ENCODE measurements at places on chromosomes 7 and 10.

GRCh38 chr10:28891058-28891713, 213.9 kb downstream of the BAMBI start:
- peaks cover 26% of the 10 kb centered on the region for H3K4me1 ChIP-seq
- H3K27ac ChIP-seq: peak overlapping the region; percentile 41
- peaks cover 1% of the 10 kb centered on the region for H3K36me3 ChIP-seq
- no peak overlapping the region for H3K4me3 ChIP-seq

- DNase-seq: no peak
- H3K27me3 ChIP-seq: no peaks in the 10 kb centered on the region
- no peak overlapping the region for H3K27ac ChIP-seq
Measured at GRCh38 chr10:71878327-71879034, 27.4 kb upstream of the PSAP start.

GRCh38 chr7:14226126-14226525, 236.7 kb upstream of the ETV1 start:
- no peak overlapping the region for H3K27ac ChIP-seq
- DNase-seq: no peak
- no peaks in the 10 kb centered on the region for H3K27me3 ChIP-seq
- H3K36me3 ChIP-seq: no peaks in the 10 kb centered on the region
- H3K4me1 ChIP-seq: no peaks in the 10 kb centered on the region

GRCh38 chr10:5078547-5079180, 15.6 kb upstream of the AKR1C3 start:
- no peaks in the 10 kb centered on the region for H3K36me3 ChIP-seq
- no peak overlapping the region for H3K4me3 ChIP-seq
- peaks cover 6% of the 10 kb centered on the region for H3K4me1 ChIP-seq
- no peaks in the 10 kb centered on the region for H3K27me3 ChIP-seq
- no peak overlapping the region for H3K27ac ChIP-seq
- DNase-seq: no peak
